ENCODE measurements at places on chromosomes 3 and 15.

DNA sequence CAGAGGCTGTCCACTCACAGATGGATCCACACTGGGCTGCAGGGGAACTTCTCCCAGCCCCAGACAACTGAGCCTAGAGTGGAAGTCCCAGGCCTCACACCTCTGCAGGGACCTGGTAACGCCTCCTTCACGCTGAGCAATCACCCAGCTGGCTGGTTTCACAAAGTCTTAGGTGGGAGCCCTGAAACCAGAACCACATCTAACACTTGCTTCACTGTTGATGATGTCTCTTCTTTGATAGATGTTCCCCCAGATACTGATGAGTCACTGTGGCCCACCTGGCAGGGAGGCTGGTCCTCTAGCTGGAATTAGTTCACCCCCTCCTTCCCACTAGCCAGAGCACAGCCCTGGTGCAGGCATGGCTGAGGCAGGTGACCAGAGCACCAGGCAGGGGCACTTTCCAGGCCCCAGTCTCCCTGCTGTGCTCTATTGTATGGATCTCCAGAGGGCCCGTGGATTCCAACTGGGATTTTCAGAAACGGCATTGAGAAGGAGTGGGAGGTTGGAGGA lies 33.5 kb downstream of the MYL3 start:
- no peak for DNase-seq
- H3K27ac ChIP-seq, result no peak overlapping the region
- no peaks in the 10 kb centered on the region for H3K4me1 ChIP-seq
- H3K36me3 ChIP-seq, result no peaks in the 10 kb centered on the region
- no peaks in the 10 kb centered on the region for H3K27me3 ChIP-seq
- no peak overlapping the region for H3K4me3 ChIP-seq

DNA sequence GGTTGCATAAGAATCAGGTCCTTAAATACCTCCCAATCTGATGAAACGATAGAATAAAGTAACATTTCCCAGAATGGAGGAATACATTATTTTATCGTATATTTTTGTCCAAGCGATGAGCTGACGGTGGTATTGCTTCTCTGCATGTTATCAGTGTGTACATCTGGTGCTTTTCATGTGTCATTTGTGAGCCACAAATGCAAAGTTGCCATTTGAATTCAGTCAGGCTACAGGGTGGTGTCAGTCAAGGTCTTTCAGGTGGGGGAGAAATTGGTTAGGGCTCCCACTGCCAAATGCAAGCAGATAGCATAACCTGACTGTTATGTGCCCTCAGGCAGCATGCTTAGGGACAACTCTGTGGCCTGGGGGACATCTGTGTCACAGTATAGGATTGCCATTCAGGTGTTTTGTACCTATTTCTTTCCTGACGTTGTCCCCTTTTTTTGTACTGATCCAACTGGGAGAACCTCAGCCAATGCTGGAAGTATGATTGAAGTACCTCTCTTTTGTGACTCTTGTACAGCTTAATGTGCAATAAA lies 26.5 kb upstream of the TIMP4 start:
- no peak for DNase-seq
- H3K27ac ChIP-seq, result no peak overlapping the region
- no peak overlapping the region for H3K4me3 ChIP-seq
- peaks cover 8% of the 10 kb centered on the region for H3K4me1 ChIP-seq
- H3K36me3 ChIP-seq, result no peaks in the 10 kb centered on the region

DNA sequence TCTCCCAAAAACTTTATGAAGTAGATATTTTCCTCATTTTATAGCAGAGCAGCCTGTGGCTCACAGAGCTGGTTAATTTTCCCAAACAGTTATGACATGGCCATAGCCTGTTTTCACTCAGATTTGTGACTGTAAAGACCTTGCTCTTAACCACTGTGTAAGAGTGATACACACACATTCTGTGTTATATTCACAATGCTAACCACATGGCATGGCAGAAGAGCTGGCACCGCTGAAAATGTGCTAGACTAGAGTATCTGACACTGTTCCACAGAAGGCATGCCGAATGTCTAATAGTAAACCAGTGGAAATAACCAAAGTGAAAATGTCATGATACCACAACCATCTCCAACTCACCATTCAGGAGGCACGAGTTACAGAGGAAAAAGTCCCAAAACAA lies 71.8 kb downstream of the PEX5L start:
- no peak overlapping the region for H3K4me3 ChIP-seq
- no peaks in the 10 kb centered on the region for H3K4me1 ChIP-seq
- DNase-seq, result no peak

DNA sequence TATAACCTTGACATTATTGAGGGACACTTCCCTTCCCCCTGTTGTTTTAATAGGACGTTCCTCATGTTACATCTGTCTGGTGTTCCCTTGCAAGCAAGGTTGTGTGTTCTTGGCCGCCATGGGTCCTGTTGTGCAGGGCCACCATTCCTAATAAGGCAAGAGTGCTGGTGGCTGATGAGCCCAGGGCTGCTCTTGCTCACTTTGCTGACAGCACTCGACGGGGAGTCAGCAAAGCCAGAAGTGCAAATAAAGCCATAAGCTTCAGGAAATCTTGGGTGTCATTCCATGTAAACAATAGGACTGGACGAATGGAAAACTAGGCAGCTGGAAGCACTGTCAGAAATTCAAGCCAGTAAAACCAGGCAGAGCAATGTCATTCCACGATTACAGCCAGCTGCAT lies 75.8 kb downstream of the SQOR start:
- H3K4me1 ChIP-seq, result no peaks in the 10 kb centered on the region
- no peak for DNase-seq
- H3K27ac ChIP-seq, result no peak overlapping the region
- H3K36me3 ChIP-seq, result no peaks in the 10 kb centered on the region
- no peak overlapping the region for H3K4me3 ChIP-seq

DNA sequence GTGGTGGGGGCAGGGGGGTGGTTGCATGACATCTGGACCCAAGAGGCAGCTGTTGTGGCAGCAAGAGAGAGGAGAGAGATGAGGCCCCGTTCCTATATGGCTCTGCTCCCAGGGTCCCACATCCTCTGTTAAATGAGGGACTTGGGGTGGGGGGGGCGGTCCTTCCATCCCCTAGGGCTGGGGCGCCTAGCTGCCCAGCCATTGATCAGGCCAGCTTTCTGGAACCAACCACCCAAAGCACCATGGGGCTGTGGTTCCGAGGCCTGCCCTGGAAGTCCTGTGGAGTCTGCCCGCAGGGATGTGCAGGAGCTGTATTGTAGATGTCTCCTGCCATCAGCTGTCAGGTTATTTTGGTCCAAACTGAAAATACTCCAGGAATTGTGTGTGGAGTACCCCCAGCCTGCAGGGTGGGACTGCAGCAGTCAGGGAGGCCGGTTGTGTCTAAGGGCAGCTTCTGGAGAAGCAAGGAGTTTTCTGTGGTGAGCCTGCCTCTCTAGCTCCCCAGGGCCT lies 5.2 kb downstream of the FURIN start:
- H3K36me3 ChIP-seq, result peaks cover 32% of the 10 kb centered on the region
- peak overlapping the region; percentile 97 for H3K27ac ChIP-seq
- no peak for DNase-seq
- H3K4me3 ChIP-seq, result peak overlapping the region; percentile 99
- H3K4me1 ChIP-seq, result peaks cover 8% of the 10 kb centered on the region

GRCh38 chr3:59920822-59921221 lies 871.0 kb upstream of the CFAP20DC start:
- no peak overlapping the region for H3K27ac ChIP-seq
- H3K36me3 ChIP-seq, result no peaks in the 10 kb centered on the region
- no peak for DNase-seq
- no peaks in the 10 kb centered on the region for H3K27me3 ChIP-seq
- no peak overlapping the region for H3K4me3 ChIP-seq

- no peaks in the 10 kb centered on the region for H3K36me3 ChIP-seq
- H3K4me3 ChIP-seq, result no peak overlapping the region
- H3K27ac ChIP-seq, result no peak overlapping the region
- no peaks in the 10 kb centered on the region for H3K4me1 ChIP-seq
- no peaks in the 10 kb centered on the region for H3K27me3 ChIP-seq
These were observed 459.3 kb upstream of the AGTR1 start for GRCh38 chr3:148238421-148238821.

DNA sequence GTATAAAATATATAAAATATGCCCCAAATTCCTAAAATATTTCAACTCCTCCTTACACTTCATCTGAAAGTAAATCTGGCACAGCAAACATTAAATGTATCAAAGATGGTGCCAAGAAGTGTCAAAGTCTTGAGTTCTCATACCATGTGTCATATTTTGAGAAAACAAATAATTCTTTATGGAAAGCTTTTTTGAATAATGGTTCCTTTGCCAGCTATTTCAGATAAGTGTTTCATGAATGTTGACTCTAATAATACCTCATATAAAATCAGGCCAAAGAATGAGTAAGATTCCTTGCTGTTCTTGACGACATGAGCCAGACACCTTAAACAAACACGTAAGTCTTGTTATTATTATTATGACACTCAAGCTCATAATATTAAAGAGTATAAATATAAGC lies 30.3 kb upstream of the ZNF385D start:
- no peak overlapping the region for H3K27ac ChIP-seq
- DNase-seq, result no peak
- H3K4me1 ChIP-seq, result no peaks in the 10 kb centered on the region
- no peaks in the 10 kb centered on the region for H3K27me3 ChIP-seq
- H3K36me3 ChIP-seq, result no peaks in the 10 kb centered on the region
